ENCODE measurements at places on chromosomes 4 and X.

DNA sequence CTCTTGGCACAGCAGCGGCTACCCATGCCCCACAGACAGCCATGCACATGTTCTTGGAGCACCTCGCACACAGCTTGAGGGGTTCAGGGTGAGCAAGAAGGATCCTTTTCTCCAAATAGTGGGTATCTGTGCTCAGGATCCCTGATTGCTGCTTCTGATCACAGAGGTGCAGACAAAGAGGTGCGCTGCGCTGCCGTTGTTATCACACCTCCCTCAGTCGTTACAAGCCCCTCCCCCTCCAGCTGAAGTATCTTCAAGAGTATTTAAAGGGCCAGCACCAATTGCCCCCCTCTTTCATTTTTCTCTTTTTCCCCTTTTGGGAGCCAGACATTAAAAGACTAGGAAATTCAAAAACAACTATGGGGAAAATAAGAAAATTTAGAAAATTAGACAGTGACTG is 44.3 kb downstream of the NELFA start:
- DNase-seq: no peak

DNA sequence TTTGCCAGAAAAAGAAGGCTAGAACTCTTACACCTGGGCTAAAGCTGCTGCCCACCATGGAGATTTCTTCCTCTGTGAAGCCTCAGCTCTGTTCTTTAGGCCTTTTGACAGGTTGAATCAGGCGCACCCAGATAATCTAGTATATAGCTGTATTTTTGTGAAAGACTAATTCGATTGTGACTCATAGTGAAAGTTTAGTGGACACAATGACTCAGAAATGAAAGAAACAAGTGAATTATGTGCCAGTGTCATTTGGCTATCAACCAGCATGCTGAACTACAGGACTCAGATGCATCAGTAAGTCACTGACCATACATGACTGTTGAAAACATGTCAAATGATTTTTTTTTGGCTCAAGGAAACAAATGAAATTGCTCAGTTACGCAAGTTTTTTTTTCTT is 425.4 kb downstream of the SLITRK2 start:
- DNase-seq: no peak

DNA sequence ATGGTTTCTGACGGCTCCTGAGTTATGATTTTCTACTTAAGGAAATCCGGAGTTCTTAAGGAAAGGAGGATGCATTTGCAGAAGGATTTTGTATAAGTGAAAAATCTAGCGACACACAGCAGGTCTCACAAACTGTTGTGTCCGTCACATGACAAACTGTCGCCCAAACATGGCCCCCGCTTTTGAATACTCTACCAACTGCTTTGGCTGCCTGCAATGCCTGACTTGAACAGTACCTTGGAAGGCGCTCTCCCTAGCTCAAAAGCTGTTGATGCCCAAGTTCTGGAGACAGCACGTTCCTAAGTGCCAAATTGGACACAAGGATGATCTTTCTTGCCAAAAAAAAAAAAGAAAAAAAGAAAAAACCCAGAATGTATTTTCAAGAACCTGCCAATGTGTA is 103.2 kb downstream of the ENPP6 start:
- DNase-seq: no peak

DNA sequence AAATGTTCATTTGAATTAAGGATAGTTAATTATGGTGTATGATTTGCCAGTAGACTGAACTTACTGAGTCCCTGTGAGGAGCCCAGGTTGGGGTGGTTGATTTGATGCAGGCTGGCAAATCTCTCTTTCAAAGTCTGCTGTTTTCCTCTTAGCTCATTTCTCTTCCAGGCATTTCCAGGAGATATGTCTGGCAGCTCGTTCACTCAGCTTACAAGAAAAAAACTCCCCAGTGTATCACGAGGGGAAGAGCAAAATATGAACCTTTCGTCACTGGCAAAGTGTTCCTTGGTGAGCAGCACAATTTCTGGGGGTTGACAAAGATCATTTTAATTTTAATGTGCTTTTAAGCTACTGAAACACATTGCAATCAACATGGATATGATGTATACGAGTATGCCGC is 244.2 kb downstream of the CBLL2 start:
- no peak for DNase-seq

GRCh38 chr4:71050809-71051208 is 57.4 kb downstream of the DCK start:
- DNase-seq: no peak

- DNase-seq: no peak
These were observed 1673.6 kb downstream of the PCDH7 start for GRCh38 chr4:32393806-32394205.

DNA sequence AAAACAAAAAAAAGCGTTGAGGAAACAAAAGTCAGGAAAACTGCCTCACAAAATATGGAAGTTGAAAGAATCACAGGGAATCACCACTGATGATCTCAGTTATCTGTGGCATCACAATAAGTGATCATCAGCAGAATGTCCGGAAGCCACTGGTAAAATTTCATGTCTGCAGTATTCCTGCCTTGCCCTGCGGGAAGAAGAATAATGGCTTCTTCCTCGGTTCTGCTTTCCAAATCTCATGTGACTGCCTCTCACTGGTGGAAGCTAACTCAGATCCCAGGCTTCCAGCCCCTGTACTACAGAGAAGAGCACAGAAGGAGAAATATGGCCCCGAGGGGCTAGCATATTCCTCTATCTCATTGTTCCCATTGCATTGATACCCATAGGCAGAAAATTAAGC is 12.7 kb upstream of the ZNF330 start:
- DNase-seq: no peak

DNA sequence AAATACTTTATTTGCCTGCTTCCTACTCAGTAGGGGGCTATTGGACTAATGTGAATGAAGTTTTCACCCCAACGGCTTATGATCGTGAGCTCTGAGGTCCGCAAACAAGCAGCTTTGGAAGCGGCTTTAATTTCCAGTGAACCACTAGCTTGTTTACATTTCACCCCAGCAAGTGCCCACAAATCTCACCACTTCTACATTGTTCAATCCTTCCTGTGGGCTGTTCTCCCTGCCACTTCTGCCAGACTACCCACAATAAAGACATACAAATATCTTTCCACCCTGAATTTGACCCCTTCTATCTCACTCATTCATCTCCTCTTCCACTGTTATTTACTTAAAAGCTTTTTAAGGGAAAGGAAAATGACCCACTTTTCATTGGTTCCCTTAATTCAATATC is 98.0 kb downstream of the CDS1 start:
- DNase-seq: no peak

DNA sequence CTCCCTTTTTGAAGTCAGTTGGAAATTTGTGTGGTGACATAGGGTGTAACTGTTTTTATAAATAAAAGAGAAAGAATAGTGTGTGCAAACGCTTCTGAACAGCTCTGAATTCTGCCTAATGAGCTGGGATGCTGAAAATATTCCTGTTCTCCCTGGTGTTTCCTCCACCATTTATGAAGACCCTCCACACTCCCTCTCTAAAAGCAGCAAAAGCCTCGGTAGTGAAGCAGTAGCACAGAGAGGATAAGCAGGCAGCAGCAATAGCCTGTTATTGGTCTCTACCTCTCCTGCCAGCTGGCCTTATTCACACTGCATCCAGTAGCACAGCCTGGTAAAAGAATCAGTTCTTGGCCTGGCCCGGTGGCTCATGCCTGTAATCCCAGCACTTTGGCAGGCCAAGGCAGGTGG is 406.1 kb downstream of the IQCM start:
- no peak for DNase-seq

- no peak for DNase-seq
These were observed 650.3 kb upstream of the FAM241A start for GRCh38 chr4:111494971-111495370.

- no peak for DNase-seq
These were observed 22.4 kb upstream of the TSPAN5 start for GRCh38 chr4:98680806-98681205.

DNA sequence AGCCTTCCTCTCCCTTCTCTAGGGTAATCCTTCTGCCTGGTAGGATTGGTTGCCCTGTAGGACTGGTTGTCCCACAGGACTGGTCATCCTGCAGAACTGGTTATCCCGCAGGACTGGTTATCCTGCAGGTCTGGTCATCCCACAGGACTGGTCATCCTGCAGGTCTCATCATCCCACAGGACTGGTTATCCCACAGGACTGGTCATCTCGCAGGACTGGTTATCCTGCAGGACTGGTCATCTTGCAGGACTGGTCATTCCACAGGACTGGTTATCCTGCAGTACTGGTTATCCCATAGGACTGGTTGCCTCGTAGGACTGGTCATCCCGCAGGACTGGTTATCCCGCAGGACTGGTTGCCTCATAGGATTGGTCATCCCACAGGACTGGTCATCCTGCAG is 48.1 kb upstream of the STOX2 start:
- no peak for DNase-seq

GRCh38 chr4:105715692-105716278 is 7.2 kb downstream of the GSTCD start:
- no peak for DNase-seq

GRCh38 chrX:75155447-75155826 is 646 bp downstream of the ABCB7 start:
- DNase-seq: no peak

- DNase-seq: no peak
These were observed 84.9 kb upstream of the SPANXB1 start for GRCh38 chrX:140917354-140918115.

GRCh38 chr4:81609844-81610243 is 138.1 kb upstream of the RASGEF1B start:
- DNase-seq: no peak

DNA sequence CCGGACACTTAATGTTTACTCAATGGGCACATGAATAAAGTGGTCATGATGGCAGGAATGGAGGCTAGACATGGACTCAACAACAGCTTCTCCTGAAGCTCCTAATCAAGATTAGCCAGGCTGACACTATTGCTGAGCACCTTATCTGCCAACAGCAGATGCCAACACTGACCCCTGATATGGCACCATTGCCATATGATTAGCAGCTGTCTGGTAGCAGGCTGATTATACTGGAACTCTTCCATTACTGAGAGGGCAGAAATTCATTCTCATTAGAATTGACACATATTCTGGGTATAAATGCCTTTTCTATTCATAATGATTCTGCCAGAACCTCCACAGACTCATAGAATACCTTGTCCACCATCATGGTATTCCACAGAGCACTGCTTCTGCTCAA is 18.4 kb upstream of the AFF1 start:
- no peak for DNase-seq

DNA sequence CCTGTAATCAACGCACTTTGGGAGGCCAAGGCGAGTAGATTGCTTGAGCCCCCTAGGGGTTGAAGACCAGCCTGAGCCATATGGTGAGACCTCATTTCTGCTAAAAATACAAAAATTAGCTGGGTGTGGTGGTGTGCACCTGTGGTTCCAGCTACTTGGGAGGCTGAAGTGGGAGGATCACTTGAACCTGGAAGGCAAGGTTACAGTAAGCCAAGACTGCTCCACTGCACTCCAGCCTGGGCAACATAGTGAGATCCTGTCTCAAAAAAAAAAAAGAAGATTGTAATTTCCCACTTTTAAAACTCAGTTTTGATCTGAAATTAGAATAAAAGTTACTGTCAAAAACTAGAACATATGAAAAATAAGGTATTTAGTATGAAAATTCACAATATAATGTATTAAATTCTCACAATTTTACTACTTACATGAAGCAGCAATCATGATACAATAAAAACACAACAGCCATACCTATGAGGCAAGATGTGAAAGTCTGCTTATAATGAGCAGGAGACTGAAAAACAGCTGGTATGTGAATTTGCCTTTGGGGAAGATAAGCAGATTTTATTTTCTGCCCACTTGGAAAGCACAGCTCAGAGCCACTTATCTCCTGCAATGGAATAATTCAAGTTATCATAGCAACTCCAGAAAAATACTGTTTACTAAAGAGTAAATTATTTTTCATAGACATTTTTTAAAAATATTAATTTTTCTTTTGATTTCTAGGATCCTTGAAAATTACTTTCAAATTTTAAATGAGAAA is 50.6 kb downstream of the ZGRF1 start:
- DNase-seq: no peak

- no peak for DNase-seq
These were observed 1999.0 kb downstream of the ARAP2 start for GRCh38 chr4:34245276-34245675.
